T-helper 22 cell (primary cell): ENCODE measurements at places on chromosomes 1 and 21.

- no peak for DNase-seq
Observed at GRCh38 chr1:153072806-153073726, 1.7 kb upstream of the SPRR2B start.

GRCh38 chr1:160260406-160261382 is 1.7 kb downstream of the DCAF8 start:
- no peak for DNase-seq

- DNase-seq: no peak
Observed at GRCh38 chr1:8078176-8078671, 52.1 kb upstream of the ERRFI1 start.

DNA sequence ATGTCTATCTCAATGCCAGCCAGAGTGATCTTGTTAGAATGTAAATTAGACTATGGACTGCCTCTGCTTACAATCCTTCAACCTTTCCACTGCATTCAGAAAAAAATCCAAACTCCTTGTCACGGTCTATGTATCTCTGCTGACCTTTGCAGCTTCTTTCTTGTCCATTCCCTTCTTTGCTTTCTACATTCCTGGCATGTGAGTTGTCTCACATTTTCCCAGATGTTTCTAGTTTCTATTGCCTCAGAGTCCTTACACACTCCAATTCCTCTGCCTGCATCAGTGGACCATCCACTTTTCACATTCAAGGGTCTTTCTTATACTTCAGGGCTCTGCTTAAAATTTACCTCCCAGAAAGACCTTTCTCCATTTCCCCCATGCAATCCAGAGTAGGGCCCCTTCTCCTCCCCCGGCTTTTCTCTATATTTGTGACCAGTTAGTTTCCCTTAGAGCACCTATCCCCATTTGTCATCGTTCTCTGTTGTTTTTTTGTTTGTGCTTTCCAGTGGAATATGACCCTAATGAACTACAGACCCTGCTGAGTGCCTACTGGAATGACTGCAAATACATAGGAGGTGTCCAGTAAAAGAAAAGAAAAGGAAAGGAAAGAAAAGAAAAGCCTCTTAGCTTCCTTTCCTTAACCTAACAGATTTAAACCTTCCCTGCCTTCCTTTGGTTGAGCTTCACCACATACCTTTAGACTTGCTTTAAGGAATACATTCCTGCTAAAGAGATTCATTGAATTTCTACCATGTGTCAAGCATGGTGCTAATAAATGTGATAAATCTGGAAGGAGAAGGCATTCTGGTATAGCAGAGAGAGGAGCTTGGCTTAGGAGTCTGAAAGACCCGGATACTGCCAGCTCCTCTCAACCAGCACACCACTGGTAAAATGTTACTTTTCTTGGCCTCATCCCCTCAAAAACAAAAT is 102.0 kb downstream of the DIRAS3 start:
- DNase-seq: no peak

- no peak for DNase-seq
Observed at GRCh38 chr1:56106531-56107274, 472.7 kb downstream of the PLPP3 start.

DNA sequence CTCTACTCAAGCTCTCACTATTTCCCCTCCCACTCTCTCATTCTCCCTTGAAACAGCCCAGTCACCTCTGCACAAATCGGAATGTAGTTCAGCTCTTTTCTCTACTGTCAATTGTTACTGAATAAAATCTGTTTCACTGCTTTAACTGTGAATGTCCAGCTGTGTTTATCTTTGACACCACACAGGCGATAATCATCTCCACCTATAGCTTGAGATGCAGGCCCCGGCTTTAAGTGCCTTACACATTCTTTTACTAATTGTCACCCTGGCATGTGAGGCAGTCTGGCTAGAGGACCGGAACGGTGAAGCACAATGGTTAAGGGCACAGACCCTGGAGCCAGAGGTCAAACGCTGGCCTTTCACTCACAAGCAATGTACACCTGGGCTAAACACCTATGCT is 122.8 kb upstream of the C8B start:
- no peak for DNase-seq

DNA sequence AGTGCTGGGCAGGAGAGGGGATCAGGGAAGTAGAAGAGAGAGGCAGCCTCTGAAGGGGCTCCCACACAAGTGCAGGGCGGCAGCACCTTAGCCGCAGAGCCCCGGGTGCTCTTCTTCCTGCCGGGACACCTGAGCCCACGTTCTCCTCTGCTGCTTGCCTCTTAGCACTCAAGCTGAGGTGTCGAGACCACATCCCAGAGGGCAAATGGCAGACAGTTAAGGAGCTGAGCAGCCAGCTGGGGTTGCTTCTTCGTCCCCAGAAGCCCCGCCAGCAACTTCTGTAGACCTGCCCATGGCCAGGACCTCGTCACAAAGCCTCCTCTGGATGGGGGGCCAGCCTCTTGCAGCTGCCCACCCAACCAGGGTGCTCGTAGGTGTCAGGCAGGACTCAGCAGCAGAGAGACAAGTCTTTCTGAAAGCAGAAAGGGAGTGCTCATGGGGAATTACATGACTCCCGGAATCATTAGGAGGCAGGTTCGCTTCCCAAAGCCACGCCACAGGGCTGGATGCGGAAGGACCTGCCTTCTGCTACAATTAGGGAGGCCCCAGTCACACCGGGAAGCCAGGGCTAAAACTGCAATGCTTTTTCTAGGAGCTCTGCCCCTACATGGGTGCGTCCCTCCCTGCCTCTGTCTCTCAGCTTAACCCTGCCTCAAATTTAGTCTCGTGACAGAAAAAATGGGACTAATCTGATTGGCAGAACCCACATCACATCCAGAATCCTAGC is 141.4 kb upstream of the RAB4A start:
- DNase-seq: no peak

GRCh38 chr1:198749279-198749678 is 110.4 kb downstream of the PTPRC start:
- DNase-seq: no peak
